ENCODE measurements at places on chromosomes 5 and 9.

DNA sequence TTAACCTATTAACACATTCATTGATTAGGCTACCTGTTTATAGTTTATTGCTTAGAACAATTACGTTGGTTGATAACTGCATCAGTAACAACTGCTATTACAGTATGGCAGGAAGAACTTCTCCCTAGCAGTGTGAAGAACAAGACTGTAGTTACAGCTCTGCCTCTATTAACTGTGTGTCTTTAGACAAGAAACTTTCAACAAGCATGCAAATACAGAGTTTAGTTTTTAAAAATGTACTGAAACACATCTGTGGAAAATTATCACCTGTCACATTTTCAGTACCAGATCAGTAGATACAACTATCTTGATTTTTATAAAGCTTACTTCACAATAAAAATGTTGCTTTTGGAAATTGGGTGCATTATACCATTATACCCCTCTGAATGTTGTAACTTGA lies 22.2 kb downstream of the ELL2 start:
- no peak for DNase-seq

DNA sequence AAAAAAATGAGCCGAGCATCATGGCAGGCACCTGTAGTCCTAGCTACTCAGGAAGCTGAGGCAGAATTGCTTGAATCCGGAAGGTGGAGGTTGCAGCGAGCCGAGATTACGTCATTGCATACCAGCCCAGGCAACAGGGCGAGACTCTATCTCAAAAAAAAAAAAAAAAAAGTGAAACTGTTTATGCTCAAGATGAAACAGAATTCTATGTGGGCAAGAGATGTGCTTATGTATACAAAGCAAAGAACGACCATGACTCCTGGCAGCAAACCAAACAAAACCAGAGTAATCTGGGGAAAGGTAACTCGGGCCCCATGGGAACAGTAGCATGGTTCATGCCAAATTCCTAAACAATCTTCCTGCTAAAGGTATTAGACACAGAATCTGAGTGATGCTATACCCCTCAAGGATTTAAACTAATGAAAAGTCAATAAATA lies 32.6 kb upstream of the PLAC8L1 start:
- no peak for DNase-seq

DNA sequence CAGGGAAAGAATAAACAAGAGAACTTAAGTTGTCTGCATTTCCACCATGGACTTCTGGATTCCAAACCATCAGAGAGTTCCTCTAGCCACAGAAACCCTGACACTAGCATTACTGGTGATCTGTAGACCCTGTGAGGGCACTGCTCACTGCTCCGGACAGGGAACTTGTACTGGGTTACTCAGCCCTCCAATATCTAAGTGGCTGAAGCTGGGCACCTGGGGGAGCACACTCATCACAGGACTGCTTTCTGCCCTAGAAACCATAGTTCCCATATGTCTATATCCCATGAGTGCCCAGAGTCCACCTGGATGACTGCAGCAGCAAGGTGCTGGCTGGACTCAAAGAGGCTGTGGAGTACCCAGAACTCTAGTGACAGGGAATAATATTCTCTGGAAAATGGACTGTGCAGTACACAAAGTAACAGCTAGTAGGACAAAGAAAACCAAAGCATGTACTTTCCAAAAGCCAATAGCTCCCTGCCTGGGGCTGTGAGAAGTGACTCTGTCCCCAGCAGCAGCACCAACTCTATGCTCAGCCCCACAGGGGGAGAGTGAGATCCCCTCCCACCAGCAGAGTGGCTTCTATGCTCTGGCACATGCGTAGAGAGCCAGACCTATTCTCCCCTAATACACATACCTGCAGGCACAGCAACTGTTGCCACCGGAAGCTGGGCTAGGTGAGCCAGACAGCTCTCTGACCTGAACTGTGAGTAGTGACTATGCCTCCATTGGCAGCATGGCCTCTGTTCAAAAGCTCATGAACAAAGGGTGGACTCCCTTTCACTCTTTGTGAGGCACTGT lies 472.9 kb upstream of the FTMT start:
- no peak for DNase-seq

- no peak for DNase-seq
Observed at GRCh38 chr5:127958421-127959011, 125.0 kb upstream of the SLC12A2 start.

DNA sequence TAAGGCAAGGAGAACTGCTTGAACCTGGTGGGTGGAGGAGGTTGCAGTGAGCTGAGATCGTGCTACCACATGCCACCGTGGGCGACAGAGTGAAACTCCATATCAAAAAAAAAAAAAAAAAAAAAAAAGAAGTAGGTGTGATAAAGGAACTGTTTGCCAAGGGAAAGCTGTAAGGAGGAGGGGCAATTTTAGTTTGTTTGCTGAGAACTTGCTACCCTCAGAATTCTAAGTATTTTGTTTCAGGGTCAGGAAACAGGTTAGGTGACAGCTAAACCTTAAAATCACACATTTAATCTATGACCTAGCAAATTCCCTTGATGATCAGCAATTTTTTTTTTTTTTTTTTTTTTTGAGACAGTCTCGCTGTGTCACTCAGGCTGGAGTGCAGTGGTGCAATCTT lies 7.2 kb upstream of the ARRDC3 start:
- no peak for DNase-seq

DNA sequence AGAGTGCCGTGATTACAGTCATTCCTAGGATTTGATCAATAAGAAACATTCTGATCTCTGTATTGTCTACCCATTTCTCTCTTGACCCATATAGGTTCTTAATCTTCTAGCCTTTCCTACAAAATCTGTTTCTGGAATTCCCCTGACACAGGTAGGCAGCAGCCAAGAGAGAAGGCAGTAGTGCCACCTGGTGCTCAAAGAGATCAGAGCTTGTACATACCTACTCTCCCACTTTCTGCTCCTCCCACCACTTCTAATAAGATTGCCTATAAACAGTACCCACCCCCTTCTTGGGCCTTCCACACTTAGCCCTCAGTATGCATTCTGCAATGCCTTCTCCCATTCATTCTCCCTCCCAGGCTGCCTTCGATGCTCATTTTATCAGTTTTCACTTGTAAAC lies 117.4 kb upstream of the RORB start:
- DNase-seq = no peak

DNA sequence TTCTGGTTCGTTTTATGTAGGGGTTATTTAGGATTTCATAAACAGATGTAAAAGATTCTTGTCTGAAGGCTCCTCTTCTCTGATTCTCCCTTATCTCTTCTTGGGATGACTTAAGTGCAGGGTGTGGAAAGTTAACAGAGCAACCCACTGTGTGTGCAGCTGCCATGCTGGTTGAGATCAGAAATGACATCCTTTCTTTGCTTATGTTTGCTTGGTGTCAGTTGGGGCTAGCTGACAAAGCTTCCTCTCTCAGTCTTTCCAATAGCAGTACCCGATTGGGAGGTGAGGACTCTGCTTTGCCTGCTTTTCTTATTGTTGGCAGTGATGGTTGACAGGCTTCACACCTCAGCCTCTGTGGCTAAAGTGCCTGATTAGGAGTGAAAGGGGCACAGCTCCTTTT lies 26.5 kb downstream of the OGN start:
- DNase-seq = no peak

- no peak for DNase-seq
Observed at GRCh38 chr5:96374653-96375052, 58.4 kb downstream of the PCSK1 start.

DNA sequence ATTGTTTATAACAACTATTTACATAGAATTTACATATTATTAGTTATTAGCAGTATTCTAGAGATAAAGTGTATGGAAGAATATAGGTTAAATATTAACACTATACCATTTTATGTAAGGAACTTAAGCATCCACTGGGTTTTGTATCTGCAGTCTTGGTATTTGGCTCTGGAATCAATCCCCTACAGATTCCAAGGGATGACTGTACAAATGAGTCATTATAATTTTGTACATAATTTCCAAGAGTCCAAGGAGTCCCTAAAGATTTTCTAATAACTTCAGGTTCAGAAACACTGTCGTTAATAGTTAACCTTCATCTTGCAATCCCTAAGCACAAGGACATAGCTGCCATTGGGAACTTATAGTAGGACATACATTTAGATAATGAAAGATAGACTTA lies 254.8 kb upstream of the PDE4D start:
- DNase-seq = no peak

DNA sequence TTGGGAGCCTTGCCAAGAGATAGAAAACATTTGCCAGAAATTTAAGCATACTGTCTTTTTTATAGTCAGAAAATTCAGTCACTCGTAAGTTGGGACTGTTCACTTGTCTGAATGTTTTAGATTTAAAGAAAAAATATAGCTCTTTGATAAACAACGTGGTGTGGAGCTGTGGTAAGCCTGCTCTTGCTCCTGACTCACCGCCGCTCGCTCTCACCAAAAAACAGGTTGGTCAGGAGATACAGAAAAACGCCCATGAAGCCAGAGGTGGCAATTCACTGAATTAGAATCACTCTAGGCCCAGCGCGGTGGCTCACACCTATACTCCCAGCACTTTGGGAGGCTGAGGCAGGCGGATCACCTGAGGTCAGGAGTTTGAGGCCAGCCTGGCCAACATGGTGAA lies 6.2 kb downstream of the LNPEP start:
- DNase-seq = no peak

DNA sequence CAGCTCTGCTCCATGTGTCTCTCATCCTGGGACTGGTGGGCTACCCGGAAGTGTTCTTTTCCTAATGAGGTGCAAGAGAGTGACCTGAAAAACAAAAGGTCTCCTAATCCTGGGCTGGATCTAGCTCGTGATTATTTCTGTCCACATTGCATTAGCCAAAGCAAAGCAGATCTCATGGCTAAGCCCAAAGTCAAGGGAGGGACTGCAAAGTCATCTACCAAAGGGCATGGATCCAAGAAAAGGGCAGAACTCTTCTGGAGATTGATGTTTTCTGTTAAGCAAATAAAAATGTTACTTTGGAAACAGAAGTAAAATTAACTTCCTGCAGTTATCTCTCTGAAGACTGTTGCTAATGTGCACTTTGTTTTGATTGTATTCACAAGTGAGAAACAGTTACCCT lies 225.2 kb downstream of the CFAP90 start:
- no peak for DNase-seq

- DNase-seq = no peak
Observed at GRCh38 chr9:35628389-35628991, 10.3 kb upstream of the CD72 start.

- no peak for DNase-seq
Observed at GRCh38 chr5:23064710-23065109, 211.6 kb upstream of the CDH12 start.

- no peak for DNase-seq
Observed at GRCh38 chr9:83285445-83286225, 222.7 kb upstream of the RASEF start.

DNA sequence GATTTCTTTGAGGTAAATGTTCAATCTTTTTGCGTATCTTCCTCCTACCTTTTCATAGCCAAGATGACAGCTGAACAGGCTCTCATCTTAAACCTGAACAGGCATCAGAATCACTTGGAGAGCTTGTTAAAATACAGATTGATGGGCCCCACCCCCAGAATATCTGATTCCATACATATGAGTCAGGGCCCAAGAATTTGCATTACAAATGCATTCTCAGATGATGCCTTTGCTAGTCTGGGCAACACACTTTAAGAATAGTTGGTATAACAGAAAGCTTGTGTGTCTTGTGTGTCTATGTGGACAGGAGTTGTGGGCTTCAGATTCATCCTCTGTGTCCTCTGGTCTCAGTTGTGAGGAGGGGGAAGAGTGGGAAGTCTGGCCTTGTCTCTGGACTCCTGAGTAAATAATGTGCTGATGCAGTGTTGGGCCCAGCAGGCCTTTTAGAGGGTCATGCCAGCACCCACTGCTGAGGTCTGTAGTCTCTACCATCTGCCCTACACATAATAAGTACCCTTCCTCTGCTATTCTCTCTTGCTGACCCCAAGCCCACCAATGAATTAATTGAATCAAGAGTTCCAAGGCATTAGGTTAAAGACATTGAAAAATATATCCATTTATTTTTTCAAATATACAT lies 43.1 kb downstream of the PTCD2 start:
- DNase-seq = peak; percentile 35

- no peak for DNase-seq
Observed at GRCh38 chr9:101543098-101543735, 9.6 kb downstream of the RNF20 start.

- no peak for DNase-seq
Observed at GRCh38 chr9:116147821-116148220, 5.8 kb upstream of the PAPPA start.

GRCh38 chr9:72925126-72925789 lies 27.6 kb downstream of the ALDH1A1 start:
- DNase-seq = peak; percentile 13

DNA sequence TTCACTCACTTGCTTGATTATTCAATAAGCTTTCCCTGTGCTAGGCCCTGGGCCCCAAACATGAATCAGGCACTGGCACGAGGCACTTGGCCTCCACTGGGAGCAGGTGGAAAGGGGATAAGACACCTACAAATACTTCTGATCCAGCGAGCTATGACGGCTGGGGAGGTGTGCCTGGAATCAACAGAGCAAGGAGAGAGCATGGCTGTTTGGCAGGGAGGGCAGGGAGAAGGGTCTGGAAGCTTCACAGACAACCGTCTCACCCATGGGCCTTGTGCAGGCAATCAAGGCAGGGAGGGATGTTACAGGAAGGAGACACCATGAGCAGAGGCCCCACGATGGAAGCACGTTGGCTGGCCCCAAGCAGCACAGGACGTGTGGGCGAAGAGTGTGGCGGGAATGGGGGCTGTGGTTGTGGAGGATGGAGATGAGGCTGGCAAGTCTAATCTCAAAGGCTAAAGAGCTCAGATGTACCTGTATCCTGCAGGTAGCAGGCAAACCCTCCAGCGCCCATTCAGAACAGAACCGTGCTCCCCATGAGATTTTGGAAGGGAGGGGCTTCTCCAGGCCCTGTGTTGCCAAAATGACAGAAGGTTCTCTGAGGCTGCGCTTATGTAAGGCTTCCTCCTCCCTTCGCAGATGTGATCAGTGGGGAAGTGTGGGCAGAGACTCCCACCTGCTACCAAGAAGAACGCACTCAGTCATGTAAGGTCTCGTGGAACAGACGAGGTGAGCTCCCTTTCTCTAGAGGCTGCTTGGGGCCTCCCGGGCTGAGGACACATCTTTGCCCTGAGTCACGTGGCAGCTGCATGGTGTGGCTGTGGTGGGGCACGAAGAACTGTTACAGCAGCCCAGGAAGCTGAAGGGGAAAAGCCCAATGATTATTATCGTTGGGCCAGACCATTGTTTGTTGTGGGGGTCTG lies 189.7 kb downstream of the DAB2IP start:
- no peak for DNase-seq

DNA sequence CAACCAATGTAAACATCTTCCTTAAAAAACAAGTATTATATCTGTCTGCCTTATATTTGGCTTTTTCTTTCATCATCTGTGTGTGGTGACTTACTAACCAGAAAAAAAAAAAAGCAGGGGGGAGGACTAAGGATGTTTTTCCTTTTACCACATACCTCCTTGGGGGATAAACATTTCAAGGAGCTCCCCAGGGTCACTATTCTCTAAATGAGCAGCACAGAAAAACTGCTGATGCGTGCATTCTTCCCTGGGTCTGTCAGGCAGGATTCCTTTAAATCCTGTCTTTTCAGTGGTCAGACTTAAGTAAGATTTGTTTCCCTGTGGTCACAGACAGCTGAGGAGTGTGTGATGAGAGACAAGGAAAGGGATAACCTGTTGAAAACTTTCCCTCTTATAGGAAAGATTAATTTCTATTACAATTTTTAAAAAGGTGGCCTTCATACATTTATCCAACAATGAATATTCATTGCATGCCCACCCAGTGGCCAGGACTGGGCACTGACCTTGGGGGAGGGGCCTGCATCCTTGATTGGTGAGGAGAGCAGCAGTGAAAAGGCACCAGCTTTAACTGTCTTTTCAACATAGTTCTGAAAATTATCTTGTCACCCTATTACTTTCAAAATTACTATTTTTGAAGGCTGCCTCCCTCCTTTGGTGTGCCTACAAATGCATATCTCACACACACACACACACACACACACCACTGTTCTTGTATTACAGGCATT lies 123.1 kb downstream of the TLE4 start:
- DNase-seq = peak; percentile 64
